Left lobe of liver (tissue), 2 donors: ENCODE measurements at places on chromosomes 13 and 19.

- no peak for DNase-seq
Observed at GRCh38 chr13:65724226-65724625, 1505.9 kb downstream of the PCDH9 start.

GRCh38 chr19:15257782-15258181 is 25.5 kb upstream of the EPHX3 start:
- DNase-seq: no peak

- no peak for DNase-seq
Observed at GRCh38 chr13:42574011-42574410, at the start of gene TNFSF11. Gene TNFSF11 (plus strand): TSS chr13:42574152. CDS start chr13:42574304, 152 bp downstream.

DNA sequence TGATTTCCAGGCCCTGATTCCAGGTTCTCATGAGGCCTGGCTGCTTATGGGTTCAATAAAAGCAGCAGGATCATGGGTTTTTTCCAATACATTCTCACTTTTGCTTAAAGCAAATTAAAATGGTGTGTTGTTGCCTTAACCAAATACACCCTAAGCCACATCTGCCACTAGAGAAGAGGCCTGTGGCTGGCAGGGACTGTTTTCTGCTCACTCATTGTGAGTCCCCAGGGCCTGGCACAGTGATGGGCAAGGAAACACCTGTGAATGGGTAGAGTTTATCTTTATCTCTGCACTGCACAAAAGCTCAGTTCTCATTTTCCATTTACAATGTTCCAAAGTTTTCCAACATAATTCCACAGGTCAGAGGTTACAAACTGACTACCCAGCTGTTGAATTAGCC is 726.0 kb downstream of the UQCRFS1 start:
- no peak for DNase-seq

GRCh38 chr19:49546825-49547565 is 19.2 kb downstream of the RCN3 start:
- no peak for DNase-seq

- no peak for DNase-seq
Observed at GRCh38 chr13:20171364-20171763, 10.5 kb upstream of the GJA3 start.

DNA sequence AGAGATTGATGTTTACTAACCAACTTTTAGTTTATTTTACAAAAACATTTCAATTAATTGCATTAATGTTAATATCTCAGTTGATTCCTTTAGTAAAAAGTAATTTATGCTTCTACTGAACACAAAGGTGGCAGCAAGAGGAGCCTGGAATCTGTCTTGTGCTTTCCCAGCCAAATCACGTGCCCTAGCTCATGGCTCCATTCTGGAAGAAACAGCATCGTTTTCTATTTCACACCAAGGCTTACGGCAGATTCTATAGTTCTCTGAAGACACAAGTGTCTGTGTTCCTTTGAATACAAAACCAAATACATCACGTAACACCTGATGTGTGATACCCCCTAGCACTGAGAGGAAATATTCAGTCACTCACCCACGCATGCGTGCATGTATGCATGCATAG is 346.1 kb upstream of the MIR17HG start:
- DNase-seq: no peak

- no peak for DNase-seq
Observed at GRCh38 chr13:34826432-34826831, 115.6 kb upstream of the NBEA start.

DNA sequence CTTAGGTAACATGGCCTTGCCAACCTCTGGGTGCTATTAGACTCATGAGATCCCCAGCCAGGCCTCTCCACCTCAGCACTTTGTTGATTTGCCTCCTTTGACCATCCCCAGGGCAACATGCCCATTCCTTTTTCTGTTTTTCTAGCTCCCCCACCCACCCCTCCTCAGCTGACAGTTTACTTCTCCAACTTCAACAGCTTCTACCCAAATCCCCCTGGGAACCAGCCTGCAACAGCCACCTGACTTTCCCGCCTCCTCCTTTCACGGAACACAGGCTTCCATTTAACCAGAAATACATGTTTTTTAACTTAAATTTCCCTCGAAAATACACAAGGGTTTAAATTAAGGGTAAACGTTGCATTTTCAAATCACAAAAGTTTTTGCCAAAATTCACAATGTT is 117.3 kb downstream of the DLEU7 start:
- DNase-seq: no peak

DNA sequence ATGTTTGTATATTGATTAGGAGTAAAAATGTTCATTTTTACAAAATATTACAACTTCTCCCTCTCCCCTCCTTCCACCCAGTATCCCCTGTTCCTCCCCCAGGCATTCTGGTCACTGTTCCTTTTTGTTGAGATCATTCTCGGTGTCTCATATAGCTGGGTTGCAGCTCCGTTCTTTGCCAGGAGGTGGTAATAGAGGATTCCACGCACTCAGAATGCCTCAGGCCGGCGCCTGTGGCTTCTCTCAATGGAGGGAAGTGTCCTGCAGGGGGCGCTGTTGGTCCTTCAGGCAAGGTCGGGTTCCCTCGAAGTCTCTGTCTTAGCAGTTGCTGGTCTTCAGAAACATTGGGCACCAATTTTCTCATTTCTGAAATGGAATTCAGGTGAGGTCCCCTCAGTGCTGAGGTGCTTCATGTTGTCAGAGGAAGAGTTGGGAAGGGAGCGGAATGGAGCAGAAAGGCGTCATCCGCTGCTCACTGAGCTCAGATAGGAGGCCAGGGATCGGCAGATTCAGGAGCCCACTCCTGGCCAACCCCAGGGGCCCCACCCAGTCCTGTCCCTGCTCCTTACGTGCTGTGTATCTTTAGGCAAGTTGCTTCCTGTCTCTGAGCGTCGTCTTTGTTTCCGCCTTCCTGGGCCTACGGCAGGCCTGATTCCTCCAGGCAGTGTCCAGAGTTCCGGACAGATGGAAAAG is 10.3 kb upstream of the GARIN5A start:
- DNase-seq: no peak

- peak; percentile 62 for DNase-seq
Observed at GRCh38 chr19:58563034-58563573, 4.7 kb upstream of the UBE2M start.

DNA sequence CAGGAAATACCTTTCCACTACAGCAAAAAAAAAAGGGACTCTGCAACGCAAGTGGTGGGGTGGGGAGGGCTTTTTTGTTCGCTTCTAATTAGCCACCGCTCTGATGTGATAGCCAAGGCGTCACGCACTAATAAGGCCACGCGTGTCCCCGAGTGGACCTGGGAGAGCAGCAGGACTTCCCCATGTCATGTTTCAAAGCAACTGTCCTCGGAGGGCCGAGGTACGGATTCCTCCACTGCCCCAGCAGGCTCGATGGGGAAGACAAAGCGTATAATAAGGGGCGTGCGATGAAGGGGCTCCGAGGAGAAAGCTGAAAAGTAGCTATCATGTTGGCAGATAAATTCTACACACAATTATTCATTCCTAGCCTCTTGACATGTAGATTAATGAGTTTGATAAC is 179.7 kb upstream of the ZNF507 start:
- peak; percentile 5 for DNase-seq

DNA sequence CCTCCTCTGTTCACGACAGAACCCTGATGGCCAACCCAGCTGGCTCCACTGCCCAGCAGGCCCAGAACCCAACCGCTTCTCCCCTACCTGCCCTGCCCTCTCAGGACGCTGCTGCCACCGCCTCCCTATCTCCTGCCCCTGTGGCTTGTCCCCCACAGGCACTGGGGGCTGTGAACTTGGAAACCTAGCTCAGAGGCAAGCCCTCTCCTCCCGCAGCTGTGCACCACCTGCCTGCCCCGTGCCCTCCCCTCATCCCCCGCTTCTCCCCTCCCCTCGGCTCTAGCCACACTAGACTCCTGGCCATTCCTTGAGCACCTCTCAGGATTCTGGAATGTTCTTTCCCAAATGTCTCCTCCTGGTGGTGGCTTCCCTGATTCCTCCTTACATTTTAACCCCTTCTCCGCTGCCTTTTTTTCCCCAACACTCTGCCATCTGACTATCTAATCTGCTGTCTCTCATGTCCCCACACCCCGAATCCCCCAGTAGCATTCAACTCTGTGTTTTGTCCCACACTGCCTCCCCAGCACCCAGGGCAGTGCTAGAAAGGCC is 6.7 kb downstream of the NANOS3 start:
- DNase-seq: no peak

DNA sequence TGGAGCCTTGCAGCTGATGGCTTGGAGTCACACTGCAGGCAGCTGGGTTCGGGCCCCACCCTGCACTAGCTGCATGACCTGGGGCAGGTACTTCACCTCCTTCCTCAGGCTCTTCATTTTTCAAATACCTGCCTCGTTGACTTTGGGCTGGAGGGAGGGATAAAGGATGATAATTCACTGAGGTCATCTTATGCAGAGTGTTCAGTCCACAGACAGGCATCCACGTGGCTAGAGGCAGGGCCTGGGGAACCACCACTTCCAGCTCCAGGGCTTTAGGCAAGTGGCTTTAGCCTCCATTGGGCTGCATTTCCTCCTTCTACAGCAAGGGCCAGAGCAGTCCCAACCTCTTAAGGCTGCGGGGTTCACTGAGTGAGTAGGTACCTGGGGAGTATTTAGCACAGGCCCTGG is 84.8 kb downstream of the SIPA1L3 start:
- DNase-seq: no peak

- no peak for DNase-seq
Observed at GRCh38 chr19:38425810-38426466, at the start of gene RASGRP4. Gene RASGRP4 (minus strand): TSS chr19:38426219. CDS start chr19:38426091, 128 bp downstream.

DNA sequence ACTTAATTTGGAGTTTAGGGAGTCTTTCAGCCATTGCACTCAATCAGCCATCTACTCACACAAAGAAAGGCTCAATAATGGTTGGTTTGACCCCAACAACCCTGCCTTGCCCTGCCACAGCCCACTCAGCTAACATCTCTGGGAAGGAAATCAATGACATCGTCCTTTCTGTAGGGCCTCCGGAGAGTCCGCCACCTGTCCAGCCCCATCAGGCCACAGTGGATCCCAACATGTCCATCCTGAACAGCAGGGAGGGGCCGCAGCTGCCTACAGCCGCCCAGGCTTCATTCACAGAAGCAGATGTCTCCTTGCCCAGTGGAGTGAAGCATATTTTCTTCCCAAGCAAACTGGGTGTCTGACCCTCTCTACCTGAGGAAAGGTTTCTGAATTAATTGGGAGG is 4.2 kb upstream of the CDX2 start:
- DNase-seq: peak; percentile 21

DNA sequence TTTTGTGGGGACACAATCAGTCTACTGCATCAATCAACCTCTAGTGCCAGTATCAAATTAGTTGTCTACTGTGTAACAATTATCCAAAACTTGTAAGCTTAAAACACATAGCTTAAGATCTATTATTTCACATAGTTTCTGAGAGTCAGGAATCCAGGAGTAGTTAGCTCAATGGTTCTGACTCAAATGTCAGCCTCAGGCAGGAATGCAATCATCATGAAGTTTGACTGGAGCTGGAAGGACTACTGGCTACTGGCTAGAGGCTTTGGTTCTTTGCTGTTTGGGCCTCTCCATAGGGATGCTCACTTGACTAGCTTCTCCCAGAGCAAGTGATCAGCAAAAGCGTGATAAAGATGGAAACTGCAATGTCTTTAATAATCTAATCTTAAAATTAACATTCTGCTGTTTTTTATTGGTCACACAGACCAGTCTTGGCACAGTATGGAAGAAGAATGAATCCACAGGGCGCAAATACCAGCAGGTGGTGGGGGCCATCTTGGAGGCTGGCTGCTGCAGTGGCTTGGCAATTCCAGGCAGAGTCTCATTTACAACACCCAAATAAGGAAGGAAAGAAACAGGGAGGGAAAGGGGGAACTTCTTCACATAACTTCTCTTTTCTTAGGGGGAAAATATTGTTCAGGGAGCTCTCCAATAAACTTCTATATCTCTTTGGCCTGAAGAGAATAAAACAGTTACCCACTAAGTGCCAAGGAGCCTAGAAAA is 15.7 kb downstream of the CAB39L start:
- no peak for DNase-seq

- no peak for DNase-seq
Observed at GRCh38 chr13:22812793-22813192, 368.0 kb upstream of the SGCG start.

GRCh38 chr13:26563713-26564112 is 6.2 kb downstream of the WASF3 start:
- no peak for DNase-seq

DNA sequence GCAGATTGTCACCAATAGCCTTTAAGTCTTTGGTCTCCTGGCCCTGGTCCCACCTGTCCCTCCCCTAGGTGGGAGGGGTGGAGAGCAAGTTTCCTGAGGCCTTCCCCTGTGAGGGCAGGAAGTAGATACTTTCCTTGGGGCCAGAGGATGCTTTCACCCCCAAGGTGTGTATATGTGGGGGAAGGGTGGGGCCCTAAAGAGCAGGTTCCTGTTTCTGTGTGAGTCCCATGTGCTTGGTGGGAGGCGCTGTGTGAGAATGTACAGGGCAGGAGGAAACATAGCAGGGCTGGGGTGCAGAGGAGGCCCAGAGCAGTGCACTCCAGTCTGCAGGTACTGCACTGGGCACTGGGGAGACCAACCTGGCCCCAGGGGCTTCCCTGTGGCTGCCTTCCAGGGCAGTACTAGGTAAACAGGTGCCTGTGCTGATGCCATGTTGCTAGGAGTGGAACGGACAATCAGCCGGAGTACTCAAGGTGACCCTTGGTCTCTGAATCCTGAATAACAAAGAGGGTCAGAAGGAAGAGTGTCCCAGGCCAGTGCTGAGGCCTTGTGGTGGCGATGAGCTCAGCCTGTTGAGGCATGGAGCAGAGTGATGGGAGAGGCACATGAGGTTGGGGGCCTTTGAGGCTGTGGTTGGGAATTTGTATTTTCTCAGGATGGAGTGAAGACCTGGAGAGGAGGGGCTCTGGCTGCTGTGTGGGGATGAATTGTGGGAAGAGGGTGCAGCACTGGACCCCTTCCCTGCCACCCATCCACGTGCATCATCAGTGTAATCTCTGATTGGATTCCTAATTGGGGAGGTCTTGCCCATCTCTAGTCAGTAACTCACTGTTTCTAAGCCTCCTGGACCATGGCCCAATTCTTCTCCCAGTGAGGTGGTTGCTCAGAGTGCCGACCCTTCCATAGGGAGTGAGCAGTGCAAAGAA is 5.1 kb downstream of the EGLN2 start:
- no peak for DNase-seq

DNA sequence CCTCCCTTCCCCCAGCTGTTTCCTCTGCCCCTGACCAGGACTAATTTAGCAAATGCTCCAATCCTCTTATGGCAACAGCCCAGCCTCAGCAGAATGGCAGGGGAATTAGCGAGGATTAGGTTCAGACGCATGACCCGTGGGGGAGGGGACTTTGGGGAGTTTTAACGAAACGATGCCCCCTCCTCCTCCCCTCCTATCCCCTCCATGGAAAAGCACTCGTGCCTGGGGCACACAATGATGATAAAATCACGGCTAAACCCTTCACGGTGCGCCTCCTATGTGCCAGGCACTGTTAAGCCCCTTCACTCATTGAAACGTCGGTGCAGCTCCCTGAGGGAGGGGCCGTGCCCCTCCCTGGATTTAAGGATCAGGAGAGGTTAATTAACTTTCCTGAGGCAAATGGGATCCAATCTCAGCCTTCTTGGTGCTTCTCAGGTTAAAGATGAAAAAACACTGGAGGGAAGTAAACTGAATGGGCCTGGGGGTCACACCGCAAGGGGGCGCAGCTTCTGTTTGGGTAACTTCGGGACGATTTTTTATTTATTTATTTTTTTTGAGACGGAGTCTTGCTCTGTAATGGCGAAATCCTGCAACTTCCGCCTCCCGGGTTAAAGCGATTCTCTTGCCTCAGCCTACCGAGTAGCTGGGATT is 10.1 kb upstream of the TPRX2 start:
- no peak for DNase-seq

GRCh38 chr19:49716154-49716553 is 25.2 kb downstream of the CPT1C start:
- no peak for DNase-seq
